Mesenchymal stem cell (in vitro differentiated cells and primary cell): ENCODE measurements at places on chromosomes 1 and 21.

DNA sequence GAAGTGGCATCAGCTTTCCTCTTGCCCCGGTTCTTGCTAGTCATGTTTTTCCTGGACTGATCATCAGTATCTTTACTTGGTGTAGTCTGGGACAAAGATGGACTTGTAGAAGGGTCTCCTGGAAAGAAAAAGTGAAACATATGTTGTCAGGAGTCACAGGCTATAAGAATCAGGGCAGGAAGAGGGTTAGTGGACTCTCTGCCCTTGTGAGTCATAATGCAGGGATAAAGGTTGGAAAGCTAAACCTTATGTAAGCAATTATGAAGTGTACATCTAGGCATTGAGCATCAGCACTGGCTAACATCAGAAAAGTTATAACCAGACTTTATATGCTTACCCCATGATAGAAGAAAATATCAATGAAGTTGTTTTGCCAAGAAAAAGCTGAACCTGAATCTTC is 51.2 kb downstream of the XKR8 start:
- DNase-seq, result peak; percentile 33

- DNase-seq, result no peak
Measured at GRCh38 chr1:236275586-236275985, 6.2 kb downstream of the ERO1B start.

- DNase-seq, result no peak
Measured at GRCh38 chr21:34836933-34837505, 168.2 kb downstream of the CLIC6 start.

DNA sequence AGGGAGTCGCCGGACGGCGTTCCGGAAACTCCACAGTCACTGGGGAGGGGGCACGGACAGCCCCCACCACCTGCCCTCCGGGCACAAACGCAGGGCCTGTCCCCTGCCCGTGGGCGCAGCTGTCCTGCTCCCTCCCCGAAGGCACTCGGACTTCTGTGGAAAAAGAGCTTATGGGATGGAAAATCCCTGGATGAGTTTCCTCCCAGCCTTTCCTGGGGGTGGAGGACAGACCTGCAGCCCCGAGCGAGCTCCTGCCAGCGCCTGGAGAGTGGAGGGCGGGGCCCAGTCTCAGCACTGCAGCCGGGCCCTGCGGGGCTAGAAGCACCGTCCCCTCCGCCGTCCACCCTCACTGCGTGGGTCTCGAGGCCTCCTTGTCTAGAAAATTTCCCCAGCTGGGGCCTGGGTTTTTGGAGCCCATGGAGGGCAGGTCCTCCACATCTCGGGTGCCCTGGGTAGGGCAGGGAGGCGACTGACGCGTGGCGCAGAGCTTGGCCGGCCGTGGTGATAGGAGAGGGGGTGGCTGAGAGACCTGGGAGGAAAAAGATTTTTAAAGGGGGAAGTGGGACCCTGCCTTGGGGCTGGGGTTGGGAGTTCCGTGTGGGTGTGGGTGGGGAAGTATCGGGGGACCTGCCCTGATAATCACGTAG is 6.4 kb upstream of the COL6A1 start:
- peak; percentile 90 for DNase-seq

- no peak for DNase-seq
Measured at GRCh38 chr21:24148461-24148860, 1458.8 kb downstream of the MRPL39 start.

DNA sequence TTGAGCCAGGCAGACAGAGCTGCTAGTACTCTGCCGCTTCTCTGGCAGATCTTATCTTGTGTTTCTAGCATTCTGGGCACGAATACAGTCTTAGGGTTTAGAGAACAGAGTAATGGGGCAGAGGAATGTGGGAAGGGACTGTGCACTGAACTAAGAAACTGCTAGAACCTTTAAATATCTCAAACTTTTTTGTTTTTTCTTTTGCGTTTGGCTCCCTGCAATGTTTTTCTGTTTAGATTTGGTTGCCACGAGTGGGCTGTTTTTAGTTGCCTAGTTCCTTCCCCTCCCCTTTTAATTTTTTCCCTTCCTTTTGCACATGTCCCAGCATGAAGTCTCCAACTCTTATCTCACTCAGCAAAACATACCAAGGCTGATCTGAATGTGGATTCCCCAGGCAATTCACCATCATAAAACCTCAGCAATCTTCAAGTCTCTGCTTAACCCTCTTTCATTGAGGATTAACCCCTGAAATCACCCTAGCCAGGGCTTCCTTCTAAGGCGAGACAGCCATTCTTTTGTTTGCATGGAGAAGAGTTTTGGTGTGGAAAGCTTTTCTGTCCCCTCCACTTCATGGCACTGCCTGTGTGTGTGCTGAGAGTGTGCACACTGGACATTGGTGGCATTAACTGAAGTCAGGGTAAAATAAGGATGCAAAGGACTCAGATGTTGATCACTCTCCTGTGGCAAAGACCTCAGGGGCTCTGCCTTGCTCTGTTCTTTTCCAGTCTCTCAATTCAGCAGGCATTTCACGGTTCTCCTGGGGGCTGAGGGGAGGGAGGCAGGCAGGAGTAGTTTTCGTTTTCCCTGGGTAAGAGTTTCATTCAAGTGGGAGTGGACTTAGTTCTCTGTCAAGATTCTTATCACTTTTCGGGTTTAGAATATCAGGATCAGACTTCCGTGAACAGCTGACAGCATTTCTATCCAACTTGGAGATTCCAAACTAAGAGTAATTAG is 2.8 kb upstream of the ATF3 start:
- DNase-seq, result peak; percentile 54

- no peak for DNase-seq
Measured at GRCh38 chr1:14517841-14518180, 80.7 kb upstream of the KAZN start.

DNA sequence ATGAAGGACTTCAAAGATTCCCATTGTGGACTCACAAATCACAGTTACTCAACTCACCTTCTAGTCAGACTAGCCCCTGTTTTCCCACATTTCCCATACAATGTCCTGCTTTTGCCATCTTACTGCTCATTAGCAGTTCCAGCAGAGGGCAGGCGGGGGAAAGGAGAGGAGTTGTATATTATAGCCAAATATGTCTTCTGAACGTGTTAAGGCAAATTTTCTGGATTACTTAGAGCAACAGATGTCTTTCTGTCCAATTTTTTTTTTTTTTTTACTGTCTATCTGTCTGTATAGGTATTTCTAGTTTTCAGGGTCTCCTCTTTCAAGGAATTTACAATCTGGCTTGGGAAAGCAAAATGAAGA is 29.9 kb upstream of the DDAH1 start:
- peak; percentile 50 for DNase-seq
